Stimulated activated CD4-positive, alpha-beta T cell treated with anti-CD3 and anti-CD28 coated beads, Interleukin-1b, Interleukin-23, amount 100 ng/mL, for 4 hours (primary cell): ENCODE measurements at places on chromosomes 12 and 14.

DNA sequence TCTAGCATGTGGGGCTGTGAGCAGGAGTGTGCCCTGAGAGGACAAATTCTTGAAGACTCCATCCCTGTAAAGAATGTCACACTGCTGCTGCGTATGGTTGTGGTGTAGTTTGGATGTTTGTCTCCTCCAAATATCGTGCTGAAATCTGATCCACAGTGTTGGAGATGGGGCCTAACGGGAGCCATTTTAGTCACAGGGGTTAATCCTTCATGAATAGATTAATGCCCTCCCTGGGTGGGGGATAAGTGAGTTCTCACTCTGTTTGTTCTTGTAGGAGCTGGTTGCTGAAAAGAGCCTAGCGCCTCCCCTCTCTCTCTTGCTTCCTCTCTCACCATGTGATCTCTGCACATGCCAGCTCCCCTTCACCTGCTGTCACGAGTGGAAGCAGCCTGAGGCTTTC lies 94.5 kb upstream of the VASH1 start:
- no peak for DNase-seq

DNA sequence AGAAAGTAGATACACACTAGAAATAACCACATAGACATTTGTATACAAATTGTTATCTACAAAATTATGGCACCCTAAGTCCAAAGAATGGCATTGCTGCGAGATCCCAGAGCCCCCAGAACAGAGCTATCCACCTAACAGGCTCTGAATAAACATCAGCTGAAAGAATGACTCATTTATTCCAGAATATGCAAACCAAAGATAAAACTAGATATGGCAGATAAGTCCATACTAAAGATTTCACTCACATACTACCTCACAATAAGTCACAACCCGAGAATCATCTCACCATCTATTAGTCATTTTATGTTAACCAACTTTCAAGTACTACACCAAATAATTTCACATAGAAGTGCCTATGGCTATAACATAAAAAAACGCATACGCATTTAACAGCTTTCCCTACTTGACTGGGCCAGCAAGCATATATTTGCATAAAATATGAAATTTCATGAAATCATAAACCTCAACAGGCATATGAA lies 5.6 kb downstream of the CNIH1 start:
- no peak for DNase-seq

- DNase-seq: no peak
These were observed 111.9 kb upstream of the CPM start for GRCh38 chr12:69044887-69045286.

- DNase-seq: no peak
These were observed 26.3 kb upstream of the BCDIN3D start for GRCh38 chr12:49868952-49869815.

DNA sequence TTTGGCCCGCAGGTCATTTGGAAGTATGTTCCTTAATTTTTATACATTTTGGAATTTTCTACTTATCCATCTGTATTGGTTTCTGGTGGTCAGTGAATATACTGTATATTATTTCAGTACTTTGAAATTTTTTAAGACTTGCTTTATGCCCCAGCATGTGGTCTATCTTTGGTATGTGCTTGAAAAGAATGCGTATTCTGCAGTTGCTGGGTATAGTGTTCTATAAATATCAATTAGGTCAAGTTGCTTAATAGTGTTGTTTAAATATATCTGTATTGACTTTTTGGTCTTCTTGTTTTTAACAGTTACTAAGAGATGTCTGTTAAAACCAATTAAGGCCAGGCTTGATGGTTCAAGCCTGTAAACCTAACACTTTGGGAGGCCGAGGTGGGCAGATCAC lies 21.7 kb upstream of the SIX1 start:
- no peak for DNase-seq

DNA sequence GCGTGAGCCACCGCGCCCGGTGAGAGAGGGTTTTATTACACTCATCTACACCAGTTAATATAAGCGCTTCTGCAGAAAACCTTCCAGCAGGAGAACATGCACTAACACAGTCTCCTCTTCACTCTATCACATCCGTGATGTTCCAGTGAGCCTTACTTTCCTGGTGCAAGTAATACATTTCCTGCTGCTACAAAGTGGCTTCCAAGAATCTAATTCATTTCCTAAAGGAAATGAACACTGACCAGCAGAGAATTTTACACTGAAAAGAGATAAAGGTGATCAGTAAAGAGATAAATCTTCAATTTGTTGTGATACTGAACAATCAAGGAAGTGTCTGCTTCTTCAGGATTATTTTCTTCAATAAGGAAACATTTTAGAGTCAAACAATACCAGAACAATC lies 39.5 kb downstream of the ZFYVE21 start:
- DNase-seq: no peak

DNA sequence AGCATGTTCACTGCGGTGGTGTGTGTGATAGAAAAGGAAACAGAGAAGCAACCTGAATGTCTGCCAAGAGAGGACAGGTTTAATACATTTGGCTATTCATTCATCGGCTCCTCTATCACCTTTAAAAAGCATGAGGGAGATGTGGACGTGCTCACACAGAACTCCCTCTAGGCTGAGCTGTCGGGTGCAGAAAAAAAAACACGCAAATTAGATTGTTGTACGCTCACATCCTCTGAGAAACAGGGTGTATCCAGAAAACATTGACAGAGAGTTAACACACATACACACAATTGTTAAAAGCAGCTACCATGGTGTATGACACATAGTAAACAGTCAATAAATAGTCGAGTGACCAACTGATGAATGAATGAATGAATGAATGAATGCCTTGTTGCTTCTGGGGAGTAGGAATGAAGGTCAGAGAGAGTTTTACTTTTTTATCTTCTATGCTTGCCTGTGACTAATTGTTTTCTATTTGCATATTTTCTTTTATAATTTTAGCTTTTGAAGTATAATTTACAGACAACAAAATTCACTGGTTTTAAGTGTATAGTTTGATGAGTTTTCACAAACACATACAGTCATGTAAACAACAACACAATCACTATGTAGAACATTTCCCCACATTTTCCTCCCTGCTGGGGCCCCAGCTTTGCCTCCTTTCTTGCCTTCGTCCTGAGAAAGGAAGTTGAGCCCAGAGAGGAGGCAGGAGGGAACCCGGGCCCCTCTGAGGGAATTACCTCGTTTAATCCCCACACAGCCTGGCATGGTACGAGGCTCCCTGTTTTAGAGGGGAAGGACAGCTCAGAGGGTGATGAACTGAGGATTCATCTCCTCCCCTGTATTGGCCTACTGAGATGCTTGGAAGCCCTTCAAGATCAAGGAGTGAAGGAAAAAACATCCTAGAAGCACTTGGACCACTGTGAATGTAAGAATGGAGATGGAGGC lies 19.7 kb upstream of the FAM222A start:
- DNase-seq: no peak

GRCh38 chr12:94848966-94849365 lies 154.5 kb downstream of the NDUFA12 start:
- no peak for DNase-seq

DNA sequence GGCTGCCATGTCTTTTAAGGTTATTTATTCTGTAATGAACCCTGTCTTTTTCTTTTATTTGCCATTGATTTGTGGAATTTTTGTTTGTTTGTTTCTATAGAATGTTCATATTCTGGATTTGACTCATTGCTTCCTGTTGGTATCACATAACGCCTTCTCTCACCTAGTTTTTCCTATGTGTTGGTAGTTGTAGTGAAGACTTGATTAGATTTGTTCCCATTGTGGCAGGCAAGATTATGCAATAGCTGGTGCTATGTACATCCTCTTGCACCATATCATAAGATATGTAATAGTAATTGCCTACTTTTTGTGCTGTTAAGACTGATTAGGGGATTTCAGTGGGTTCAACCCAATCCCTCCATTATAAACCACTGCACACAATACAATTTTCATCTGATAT lies 3.9 kb upstream of the KRT6B start:
- DNase-seq: no peak

GRCh38 chr14:84129007-84129406 lies 1400.9 kb upstream of the FLRT2 start:
- DNase-seq: no peak

DNA sequence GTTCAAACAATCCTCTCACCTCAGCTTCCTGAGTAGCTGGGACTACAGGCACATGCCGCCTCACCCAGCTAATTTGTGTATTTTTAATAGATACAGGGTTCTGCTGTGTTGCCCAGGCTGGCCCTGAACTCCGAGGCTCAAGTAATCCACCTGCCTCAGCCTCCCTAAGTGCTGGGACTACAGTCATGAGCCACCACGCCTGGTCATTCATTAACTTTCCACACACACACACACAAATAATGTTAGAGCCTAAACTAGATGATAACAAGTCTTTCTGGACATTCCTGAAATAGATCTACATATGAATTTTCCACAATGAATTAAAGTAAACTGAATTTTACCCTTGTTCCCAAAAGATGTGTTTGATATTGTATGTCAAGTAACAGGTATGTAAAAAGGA lies 776.0 kb downstream of the GALC start:
- DNase-seq: no peak

- no peak for DNase-seq
These were observed 31.9 kb upstream of the CAND1 start for GRCh38 chr12:67237231-67237630.

DNA sequence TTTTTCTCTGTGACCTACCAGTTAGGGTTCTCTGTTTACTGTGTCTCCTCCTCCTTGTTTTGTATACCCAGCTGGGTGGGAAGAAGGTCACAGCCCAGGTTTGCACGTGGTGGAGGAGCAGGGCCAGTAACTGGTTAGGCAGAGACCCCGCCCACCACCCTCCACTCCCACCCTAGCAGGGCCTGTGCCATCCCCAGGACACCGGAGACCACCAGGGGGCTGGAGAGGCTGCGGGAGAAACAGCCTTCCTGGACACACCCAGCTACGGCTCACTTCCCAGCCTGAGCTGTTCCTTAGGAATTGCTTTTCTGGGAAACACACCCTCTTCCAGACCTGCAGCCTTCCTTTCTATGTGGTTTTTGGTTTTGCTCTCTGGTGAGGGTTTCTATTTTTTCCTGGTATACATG lies 21.1 kb downstream of the BDKRB2 start:
- DNase-seq: no peak

DNA sequence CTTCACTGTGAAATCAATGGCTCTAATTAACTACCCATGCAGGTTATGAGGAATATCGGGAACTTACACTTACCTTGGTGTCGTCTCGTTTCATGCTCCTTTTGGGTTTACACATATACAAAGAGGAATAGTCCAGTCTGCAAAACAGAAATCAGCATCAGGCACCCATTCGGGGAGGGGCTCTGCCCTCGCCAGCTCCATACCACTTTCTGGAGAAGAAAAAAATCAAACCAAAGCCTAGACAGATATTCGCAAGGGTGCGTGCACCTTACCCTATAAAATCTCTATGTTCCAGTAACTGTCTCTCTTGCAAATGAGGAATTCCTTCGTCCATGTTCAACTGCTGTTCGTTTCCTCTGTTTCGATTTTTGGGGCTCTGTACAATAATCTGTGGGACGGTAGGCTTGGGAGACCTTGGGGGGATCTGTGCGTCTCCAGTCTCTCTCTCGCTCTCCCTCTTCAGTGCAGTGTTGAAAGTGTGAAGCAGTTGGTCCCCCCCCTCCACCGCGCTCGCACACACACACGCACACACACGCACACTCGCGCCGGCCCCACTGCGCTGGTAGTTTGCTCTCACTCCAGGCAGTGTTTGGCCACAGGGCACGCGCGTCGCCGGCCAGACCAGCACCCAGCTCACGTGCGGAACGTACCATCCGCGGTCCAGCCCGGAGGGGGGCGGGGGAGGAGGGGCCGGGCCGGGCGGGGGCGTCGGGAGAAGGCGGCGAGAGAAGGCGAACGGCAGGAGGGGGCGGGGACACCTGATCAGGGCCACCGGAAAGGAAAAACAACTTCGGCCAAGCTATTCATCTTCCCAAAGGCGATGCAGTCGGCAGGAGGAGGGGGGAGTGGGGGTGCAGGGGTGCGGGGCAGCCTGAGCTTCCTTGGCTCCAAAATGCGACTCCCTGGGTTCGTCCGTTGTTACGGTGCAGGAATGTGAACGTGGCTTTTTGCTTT lies at the start of gene BHLHE41:
BHLHE41 (minus strand) TSS at position 592 of the 954 bp plus-strand sequence; CDS start at position 334, 258 bp downstream.
- no peak for DNase-seq

GRCh38 chr12:54593135-54593534 lies 4.7 kb upstream of the PPP1R1A start:
- no peak for DNase-seq

- no peak for DNase-seq
These were observed 220.2 kb downstream of the SLC41A2 start for GRCh38 chr12:104737791-104738301.

GRCh38 chr12:25482625-25483024 lies 70.5 kb downstream of the LMNTD1 start:
- DNase-seq: no peak

DNA sequence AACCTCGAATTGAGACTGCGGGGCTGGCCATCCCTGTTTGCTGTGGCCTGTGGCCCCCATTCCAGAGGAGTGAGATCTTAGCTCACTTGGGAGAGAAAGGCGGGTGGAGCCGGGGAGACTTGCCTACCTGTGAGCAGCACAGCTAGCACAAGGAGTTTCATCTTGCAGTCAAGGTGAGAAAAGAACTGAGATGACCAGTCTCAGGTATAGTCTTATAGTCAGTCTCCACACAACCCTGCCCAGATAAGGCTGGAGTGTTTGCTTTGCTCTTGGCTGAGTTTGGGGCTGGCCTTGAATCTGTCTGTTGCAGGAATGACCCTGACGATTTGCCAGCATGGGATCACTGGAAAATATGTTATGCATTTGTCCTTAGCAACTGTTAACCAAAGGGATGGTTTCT lies at the start of gene PLA2G1B:
PLA2G1B (minus strand) TSS at position 187 of the 400 bp plus-strand sequence; CDS start at position 161, 26 bp downstream.
- DNase-seq: no peak

DNA sequence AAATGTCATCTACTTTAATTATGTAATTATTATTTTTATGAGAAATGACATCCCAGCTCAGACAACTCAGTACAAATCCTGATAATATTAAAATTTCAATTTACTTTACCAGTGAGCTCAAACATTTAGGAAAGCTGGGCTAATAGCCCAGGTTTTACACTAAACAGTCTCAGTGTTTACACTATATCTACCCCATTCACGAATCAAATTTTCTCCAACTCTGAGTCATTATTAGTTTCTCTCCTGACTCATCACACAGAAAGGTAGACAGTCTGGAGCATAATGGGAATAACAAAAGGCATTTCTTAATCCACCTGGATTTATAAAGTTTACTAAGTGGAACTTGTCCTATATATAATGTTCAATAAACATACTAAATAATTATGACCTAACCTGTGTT lies 5.7 kb downstream of the PAWR start:
- DNase-seq: no peak

- no peak for DNase-seq
These were observed 4.8 kb downstream of the ARHGAP9 start for GRCh38 chr12:57474862-57475261.

DNA sequence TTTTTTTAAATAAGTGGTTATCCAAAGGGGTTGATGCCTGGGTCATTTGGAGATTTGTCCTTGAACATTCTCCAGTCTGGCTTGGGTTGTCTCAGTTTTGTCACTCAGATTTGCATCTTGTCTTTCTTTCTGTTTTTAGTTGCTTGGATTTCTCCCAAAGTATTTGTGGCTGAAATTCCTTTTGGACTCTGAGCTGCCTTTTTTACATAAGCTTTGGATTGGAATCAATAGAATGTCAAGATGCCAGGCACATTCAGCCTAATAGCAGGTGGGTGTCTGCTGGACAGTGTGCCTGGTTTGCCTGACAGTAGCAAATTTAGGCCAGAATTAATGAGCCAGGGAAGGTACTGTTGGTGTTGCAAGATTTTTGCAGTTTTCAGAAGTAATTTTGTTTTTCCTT lies 50.0 kb downstream of the FLRT2 start:
- no peak for DNase-seq

GRCh38 chr12:85004204-85004603 lies 31.9 kb downstream of the TSPAN19 start:
- DNase-seq: no peak
